ENCODE measurements at places on chromosomes 6 and 20. TPM values are rescaled to one million over a fixed set of nuclear protein-coding genes. Genes with fewer than 3 reads are reported as not detected.

The TBX18 gene
- total RNA-seq = 0.10 TPM

The SRSF12 gene
- total RNA-seq = not detected

The RIMS1 gene
- 0.58 TPM for total RNA-seq

The CST7 gene
- total RNA-seq = not detected

The OPRL1 gene
- total RNA-seq = 0.41 TPM

- DNase-seq = no peak
- no peak overlapping the region for H3K27ac ChIP-seq
- no peaks in the 10 kb centered on the region for H3K27me3 ChIP-seq
- no peaks in the 10 kb centered on the region for H3K4me1 ChIP-seq
Measured at GRCh38 chr20:3858689-3859088, 12.1 kb downstream of the MAVS start.

GRCh38 chr6:17737704-17738252 lies 31.1 kb upstream of the NUP153 start:
- H3K36me3 ChIP-seq = no peaks in the 10 kb centered on the region
- no peaks in the 10 kb centered on the region for H3K4me1 ChIP-seq
- no peak for DNase-seq
- H3K4me3 ChIP-seq = no peak overlapping the region

Data from GM12878 (cell line).